ENCODE measurements at places on chromosomes 7 and 10.
A peak's percentile ranks its signal among the peaks of the same experiment; 100 is the strongest.

DNA sequence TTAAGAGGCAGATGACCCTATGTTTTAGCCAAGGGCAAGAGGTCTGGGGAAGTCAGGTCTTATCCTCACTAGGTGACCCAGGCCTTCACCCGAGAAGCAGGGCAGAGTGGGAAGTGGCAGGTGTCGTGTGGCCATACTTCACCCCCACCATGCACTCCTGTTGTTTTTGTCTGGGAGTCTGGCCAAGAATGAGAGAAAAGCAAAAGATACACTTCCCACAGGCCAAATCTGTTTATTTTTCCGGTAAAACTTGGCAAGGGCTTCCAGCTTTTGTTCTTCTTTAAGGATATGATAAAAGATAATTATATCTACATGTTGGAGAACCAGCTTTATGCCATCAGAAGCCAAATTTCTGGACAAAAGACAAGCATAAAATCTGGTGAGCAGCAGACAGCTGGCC is 137.4 kb upstream of the CDC14C start:
- no peak for DNase-seq

- no peak for DNase-seq
Observed at GRCh38 chr10:131920693-131921092, 19.9 kb downstream of the PPP2R2D start.

GRCh38 chr10:49318755-49319154 is 19.8 kb downstream of the C10orf71 start:
- DNase-seq: no peak

- no peak for DNase-seq
Observed at GRCh38 chr7:40499718-40500117, 364.9 kb downstream of the SUGCT start.

DNA sequence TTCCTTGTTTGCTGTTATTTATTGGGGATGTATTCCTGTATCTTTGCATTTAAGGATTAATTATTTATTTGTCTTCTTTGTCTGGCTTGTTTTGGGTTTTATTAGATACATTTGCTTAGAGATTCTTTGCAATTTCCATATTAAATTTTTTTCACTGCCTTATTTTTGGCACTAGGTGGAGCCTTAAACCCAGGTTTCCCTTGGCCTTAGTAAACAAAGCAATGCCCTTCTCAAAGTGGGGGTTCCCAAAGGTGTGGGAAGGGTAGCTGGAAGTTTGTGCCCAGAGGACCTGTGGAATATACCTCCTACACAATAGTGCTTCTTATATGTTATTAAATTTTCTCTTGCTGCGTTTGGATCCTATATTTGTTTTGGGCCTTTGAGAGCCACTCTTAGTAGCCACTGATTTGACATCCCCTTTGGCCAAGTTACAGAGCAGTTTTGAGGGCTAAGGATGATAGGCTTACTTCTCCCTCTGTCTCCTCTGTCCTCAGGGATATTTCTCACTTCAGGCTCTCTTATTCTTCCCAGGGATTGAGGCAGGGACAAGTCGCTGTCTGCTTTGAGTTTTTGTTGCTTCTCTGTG is 162.3 kb downstream of the ITGB1 start:
- DNase-seq: peak; percentile 53

GRCh38 chr7:727806-728460 is 852 bp upstream of the PRKAR1B start:
- DNase-seq: peak; percentile 70

DNA sequence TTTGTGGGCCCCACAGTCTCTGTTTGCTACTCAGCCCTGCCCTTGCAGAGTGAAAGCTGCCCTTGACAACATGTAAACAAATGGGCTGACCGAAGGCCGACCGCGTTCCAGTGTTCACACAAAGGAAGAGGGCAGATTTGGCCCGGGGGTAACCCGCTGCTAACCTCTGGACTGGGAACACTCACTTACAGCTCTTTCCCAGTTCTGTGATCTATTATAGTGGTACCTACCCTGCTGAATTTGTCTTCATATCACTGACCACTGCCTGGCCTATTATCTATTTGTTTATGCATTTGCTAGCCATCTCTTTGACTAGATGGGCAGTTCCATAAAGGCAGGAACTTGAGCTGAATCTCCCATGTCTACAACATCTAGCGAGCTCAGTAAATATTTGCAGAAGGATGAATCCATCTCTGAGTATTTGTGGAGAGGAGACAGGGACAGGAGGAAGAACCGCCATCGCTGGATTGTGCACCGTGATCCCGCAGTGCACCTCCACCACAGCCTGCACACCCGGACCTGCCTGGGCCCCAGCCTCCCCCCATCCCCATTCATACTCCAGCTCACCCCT is 15.2 kb downstream of the SLC29A3 start:
- DNase-seq: no peak

DNA sequence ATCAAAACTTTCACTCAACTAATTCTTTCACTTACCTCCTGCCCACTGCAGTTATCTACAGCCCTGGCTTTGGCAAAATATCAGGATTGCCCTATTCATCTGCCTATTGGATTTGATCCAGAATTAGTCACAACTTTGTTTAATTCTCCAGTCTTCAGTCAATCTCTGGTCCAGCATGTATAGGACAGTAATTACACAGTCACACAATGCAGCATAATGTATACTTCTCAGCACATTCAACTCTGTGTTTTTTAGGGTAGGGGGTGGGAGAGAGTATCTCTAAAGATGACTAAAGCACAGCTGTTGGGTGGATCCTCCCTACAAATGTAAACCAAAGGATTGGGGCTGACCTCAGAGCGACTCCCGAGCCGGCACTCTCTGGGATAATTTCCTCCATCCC is 17.7 kb upstream of the NRP1 start:
- DNase-seq: peak; percentile 87

DNA sequence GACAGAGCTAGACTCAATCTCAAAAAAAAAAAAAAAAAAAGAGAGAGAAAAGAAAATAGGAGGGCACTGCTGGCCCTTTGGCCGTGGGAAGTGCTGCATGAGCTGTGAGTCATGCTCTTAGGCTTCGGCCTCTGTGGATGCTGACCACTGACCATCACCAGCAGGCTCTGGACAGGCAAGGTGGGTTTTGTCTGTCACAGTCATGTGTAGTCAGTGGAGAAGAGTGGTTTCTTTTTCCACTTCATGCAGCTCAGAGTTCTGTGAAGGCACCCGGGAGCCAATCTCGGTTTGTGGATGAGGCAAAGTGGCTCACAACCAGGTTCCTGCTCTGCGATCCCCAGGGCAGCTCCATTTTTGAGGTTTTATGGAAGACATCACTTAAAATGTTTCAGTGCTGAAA is 58.1 kb downstream of the PRTFDC1 start:
- peak; percentile 75 for DNase-seq

GRCh38 chr7:151115836-151116418 is 29.7 kb downstream of the AGAP3 start:
- no peak for DNase-seq

DNA sequence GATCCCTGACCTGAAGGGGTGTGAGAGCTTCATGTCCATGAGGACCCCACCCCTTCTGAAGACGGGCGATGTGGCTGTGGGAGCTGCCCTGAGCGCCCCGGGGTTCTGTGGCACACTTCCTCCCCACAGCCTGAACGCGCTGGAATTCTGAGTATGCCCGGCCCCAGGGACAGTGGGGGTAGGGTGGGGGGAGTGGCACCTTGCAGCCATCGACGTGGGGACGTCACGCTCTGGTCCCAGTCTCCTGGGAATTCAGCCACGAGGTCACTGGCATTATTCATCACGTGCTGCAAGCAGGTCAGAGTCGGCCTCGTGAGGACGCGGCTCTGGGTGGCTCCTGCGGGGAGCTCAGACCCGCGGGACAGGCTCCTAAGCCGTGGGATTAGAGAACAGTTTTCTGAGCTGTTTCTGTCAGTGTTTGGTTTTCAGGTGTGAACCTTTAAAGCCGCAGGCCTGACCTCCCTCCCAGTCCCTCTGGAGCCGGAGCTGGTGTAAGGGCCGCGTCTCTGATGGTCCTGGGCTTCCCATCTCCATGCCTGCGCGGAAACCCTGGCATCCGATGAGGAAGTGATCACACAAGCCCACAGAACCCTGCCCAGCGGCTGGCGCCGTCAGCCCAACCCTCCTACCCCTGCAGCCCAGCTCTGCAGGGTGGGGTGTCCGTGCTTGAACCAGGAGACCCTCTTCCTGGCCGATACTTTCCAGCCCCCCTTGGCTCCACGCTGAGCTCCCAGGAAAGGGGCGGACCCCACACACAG is 16.1 kb downstream of the GPR146 start:
- no peak for DNase-seq

DNA sequence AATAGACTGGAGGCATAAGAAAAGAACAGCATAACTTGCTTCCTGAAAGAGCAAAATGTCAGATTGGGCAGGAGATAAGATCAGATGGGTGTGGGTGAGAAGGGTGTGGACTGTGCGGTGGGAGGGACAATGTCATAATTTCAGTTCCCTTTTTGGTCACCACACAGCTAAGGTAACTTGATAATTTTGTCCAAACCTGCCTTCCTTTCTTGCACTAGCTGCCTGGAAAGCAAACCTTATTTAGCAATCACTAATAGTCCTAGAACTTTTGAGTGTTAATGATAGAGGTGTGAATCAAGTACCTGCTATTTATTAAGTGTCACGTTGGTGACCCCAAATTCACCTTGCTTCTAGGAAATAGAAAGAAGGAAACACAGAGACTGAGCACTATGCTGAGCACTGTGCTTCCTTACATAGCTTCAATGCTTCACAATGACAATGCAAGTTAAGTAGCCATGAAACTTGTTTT is 72.4 kb upstream of the SP4 start:
- DNase-seq: no peak

DNA sequence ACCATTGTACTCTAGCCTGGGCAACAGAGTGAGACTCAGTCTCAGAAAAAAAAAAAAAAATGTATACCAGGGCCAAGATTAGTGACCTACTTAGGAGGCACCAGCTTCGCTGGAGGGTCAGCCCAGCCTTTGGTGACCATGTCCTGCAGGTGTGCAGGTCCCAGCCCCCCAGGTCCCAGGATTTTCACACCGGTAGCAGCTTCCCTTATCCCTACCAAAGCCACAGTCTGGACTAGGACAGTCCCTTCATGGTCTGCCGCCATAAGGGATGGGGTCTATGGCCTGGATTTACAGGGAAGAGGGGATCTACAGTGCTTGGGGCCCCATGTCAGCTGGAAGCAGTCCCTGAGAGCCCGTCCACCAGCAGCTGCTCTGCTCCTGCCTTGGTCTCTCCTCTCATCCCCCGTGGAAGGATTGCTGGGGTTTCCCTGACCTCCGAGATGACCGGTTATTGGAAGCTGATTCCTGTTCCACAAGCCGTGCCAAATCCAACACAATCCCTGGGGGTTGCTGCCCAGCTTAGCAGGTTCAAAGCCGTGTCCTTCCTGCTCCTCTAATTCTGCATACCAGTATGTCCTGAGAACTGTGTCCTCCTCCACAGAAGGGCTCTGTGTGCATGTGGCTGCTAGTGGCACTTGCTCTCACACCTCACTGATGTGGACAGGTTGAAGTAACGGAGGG is 11.0 kb upstream of the NDUFB2 start:
- no peak for DNase-seq

DNA sequence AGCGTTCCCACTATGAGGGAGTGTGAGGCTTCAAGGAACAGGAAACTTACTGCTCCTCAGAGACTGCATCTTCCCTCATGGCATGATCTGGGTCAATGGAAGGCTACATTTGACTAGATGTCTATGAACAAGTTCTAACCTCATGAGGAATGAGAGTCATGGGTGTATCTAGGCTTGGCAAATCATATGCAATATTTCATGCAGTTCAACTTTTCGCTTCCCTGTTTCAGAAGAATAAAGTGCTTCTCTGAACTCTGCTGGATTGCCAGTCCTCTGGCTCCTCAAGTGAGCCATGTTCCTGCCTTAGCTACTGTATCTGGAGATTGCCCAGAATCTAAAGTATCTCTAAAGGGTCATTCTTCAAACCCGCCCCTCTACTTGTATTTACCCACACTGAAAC is 54.3 kb upstream of the SEMA3A start:
- no peak for DNase-seq

DNA sequence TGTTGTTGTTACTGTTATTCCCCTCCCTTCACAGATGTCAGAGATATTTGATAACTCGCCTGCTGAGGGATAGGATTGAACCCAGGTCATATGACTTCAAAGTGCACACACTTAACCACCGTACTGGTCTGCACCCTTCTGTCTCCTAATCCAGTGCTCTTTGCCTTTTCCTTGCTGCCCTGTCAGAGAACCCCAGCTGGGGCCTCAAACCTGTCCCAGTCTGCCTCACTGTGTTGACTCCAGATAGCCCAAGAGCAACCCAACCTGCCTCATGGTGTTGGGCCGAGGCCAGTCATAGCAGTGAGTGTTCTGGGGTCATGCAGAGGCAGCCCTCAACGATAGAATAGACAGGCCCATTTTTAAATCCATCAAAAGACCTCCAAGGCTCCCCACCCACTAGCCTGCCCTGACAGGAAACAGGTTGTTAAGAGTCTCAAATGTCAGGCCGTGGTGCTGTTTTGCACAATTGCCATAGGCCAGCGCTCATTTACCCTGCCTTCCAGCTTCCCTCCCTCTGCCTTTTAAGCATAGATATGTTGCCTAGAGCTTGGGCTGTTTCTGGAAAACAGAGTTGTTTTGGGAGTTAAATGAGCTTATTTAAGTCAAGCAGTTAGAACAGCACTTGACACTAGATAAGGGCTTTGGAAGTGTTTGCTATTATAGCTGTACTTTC is 37.0 kb upstream of the PDCD4 start:
- DNase-seq: no peak

- DNase-seq: no peak
Observed at GRCh38 chr7:35785250-35785649, 15.6 kb upstream of the SEPTIN7 start.

GRCh38 chr7:123367031-123367430 is 167.3 kb upstream of the SLC13A1 start:
- no peak for DNase-seq

DNA sequence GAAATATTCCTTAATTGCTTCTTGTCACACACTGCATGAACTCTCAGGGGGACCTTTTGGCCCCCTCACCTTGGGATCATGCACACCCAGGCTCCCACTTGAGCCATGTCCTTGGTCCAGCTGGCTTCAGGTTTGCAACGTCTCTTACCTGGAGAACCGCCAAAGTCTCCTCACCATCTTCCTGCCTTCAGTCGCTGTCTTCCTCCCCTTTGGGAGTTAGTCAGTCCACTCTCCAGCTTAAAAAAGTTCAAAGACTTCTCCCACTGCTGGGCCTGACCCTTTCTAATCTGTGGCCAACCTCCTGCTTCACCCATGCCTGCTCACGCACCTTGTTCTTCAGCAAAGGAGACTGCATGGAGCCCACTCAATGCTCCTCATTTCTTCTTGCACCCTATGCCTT is 82.6 kb upstream of the LRRC4 start:
- no peak for DNase-seq

GRCh38 chr10:82396886-82397285 is 521.9 kb downstream of the NRG3 start:
- DNase-seq: no peak

DNA sequence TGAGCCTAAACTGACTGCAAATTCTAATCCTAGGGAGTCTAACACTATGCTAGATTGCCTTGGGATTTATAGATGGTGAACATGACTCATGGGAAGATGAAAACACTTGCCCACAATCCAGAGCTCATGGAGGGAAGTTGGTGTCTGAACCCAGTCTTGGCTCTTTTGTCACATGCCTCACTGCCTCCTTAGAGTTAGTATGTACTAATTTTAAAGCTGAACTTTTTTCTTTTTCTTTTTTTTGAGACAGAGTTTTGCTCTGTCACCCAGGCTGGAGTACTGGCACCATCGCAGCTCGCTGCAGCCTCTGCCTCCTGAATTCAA is 14.4 kb downstream of the MRPL32 start:
- no peak for DNase-seq
